ENCODE measurements at places on chromosomes 1 and 21.

DNA sequence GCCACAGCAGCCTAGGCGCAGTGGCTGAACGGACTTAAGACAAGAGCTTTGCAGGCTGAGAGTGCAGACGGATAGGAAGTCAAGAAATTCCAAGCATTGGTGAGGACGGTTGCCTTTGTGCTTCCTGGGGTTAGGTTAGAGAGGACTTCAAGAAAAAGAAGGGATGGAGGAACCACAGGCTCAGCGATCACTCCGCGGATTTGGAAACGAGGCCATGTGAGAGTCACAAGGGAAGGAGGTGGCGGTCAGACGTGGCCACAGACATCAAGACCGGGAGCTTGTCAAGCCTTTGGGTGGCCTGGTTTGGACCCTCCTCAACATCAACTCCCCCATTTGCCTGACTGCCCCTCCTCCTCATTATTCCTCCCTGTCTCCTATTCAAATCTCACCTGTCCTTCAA lies 62.3 kb downstream of the NID1 start:
- H3K27ac ChIP-seq: no peak overlapping the region
- H3K4me3 ChIP-seq: no peak overlapping the region
- no peaks in the 10 kb centered on the region for H3K4me1 ChIP-seq

DNA sequence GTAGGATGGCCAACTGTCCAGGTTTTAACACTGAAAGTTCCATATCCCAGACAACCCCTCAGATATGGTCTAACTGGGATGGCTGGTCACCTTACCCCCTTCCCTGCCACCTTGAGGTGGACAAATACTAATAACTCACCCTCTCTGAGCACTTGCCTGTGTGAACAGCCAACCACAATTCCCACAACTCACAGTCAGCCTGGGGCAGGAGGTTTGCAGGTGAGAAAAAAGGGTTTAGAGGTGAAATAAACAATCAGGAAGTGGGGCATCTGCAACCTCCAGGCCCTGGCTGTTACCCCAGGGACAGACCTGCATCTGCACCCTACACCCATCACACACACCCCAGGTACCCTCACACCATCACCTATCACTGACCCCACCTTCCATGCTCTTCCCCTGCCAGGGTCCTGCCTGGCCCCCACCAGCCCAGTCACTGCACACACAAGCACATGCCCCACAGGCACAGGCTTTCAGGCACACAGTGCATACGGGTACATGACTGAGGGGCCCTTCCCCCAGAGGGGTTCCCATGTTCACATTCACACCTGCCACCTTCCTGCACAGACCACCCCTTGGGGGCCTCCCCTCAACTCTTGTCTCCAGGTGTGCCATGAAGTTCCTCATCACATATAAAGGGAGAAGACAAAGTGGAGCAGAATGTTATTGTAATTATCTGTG lies 679.5 kb downstream of the MATN1 start:
- H3K27me3 ChIP-seq: no peaks in the 10 kb centered on the region
- peaks cover 2% of the 10 kb centered on the region for H3K36me3 ChIP-seq
- no peaks in the 10 kb centered on the region for H3K4me1 ChIP-seq
- H3K27ac ChIP-seq: no peak overlapping the region

DNA sequence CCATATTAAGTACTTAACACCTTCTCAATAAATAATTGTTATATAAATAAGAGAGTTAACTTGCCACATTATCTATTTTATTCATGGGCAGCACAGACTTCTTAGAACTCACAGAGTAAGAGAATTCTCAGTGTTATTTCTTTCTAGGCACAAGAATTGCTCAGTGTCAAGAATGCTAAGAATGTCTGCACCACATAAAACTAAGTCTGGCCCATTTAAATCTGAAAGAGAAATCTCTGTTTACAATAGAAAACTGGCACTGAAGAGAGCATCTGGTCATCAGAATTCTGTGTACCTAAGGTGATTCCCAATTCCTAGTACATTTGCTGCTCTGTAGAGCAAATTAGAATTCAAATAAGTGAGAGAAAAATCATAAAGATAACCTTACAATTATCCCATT lies 3.8 kb downstream of the OR10K2 start:
- no peak overlapping the region for H3K27ac ChIP-seq
- peak; percentile 5 for DNase-seq
- no peak overlapping the region for H3K4me3 ChIP-seq
- H3K36me3 ChIP-seq: no peaks in the 10 kb centered on the region
- no peaks in the 10 kb centered on the region for H3K4me1 ChIP-seq

GRCh38 chr1:57232500-57232899 lies 191.4 kb downstream of the DAB1 start:
- H3K4me3 ChIP-seq: no peak overlapping the region
- no peak overlapping the region for H3K27ac ChIP-seq

DNA sequence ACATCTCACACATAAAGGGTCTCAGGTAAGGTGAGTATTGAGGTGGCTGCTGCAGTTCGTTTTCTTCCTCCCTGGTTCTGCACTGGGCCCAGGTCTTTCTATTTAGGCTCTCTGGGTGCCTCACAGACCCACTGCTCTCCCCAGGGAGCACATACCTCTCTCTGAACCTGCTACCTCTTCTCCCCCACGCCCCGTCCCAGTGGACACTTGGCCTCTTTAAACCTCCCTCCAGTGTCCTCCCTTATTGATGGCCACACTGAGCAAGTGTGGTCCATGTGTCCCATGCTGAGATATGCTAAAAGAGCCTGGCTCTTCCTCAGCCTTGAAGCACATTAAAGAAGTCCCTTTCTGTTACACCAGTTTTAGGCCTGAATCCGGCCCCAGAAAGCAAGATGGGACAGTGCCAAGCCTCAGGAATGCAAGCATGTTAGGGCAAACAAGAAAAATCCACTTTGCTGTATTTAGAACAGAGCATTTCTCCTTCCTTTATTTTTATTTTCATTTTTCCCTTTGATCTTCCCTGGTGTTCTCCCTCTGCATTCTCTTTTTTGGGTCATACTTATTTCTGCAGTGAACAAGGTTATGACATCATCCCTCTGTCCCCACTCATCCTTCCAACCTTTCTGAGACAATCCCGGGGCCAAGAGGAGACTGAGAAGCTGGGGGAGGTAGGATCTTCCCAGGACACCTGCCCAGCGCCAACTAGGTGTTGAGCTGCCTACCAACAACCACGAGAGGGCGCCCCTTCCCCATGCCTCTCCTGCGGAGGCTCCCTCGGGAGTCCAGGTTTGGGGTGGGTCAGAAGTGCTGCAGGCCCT lies 5.0 kb upstream of the CHI3L2 start:
- DNase-seq: peak; percentile 64
- no peak overlapping the region for H3K4me3 ChIP-seq
- H3K36me3 ChIP-seq: no peaks in the 10 kb centered on the region
- H3K27me3 ChIP-seq: no peaks in the 10 kb centered on the region
- no peaks in the 10 kb centered on the region for H3K4me1 ChIP-seq
- no peak overlapping the region for H3K27ac ChIP-seq

- H3K36me3 ChIP-seq: no peaks in the 10 kb centered on the region
- no peak for DNase-seq
- no peak overlapping the region for H3K27ac ChIP-seq
- no peaks in the 10 kb centered on the region for H3K4me1 ChIP-seq
- no peaks in the 10 kb centered on the region for H3K27me3 ChIP-seq
These were observed 18.0 kb upstream of the MFSD2A start for GRCh38 chr1:39936724-39937491.
